ENCODE measurements at places on chromosomes 1 and 21.

DNA sequence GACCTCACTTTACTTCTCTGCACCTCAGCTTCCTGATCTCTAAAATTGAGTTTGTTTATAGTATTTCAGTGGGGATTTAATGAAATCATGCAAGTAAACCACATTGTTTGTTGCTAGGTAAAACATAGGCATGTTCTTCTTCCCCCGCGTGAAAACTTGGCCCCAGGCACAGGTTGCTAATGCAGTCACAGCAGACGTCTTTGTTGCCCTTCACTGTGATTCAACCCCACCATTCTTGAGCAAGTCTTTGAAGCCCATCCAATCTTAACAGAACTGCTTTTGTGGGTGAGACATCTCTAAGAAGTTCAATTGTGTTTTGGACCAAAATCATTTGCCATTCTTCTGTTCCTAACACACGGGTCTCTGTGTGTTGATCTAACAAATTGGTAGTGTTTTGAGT lies 185.5 kb downstream of the ZNF281 start:
- DNase-seq, result no peak

DNA sequence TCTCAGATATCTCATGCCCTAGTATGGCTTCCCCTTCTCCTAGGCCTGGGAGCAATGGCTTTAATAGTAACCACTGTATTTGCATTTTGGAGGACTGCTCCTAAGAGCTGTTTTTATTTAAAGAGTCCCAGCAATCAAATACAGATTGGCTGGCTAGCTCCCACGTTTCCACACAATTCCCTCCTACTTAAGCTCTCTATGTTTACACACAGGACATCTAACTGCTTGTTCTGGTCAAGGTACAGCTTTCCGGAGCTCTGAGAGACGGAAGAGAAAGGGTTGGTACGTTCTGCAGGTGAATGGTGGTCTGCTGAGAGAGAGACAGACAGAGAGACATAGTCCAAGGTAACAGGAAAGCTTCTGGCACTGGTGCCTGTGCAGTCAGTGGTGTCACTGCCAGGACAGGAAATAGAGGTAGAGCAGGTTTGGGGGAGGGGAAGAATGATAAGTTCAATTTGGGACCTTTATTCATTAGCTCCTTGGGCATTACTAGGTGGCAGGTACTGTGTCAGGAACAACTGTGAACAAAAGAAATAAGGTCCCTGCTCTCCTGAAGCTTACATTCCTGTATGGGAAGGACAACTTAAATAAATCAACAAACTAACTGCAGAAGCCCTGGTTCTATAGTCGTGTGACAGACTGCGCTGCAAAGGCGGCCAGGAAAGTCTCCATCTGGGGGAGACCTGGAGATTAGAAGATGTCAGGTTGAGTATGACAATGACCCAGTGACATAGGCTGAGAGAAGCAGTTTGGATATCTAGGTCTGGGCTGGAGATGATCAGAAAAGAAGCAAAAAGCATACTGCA lies 1.2 kb upstream of the SLC25A33 start:
- no peak for DNase-seq

DNA sequence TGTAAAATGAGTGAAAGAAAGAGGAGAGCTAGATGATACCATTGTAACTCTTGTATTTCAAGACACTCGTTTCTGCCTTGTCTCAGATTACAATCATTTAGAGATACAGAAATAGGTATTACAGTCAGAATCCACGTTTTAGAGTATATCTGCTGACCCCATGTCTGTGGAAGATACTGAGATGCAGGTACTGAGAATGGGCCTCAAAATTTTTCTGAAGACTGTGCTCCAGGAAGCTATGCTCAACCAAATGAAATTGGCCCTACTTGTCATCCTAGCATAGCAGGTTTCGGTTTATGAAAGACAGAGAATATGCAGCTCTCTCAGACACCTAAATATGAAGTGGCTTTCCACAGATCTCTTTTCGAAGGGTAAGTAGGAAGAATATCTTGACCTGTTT lies 6.0 kb upstream of the WARS2 start:
- no peak for DNase-seq

- DNase-seq, result no peak
Measured at GRCh38 chr1:2486558-2486957, 10.5 kb downstream of the PLCH2 start.

DNA sequence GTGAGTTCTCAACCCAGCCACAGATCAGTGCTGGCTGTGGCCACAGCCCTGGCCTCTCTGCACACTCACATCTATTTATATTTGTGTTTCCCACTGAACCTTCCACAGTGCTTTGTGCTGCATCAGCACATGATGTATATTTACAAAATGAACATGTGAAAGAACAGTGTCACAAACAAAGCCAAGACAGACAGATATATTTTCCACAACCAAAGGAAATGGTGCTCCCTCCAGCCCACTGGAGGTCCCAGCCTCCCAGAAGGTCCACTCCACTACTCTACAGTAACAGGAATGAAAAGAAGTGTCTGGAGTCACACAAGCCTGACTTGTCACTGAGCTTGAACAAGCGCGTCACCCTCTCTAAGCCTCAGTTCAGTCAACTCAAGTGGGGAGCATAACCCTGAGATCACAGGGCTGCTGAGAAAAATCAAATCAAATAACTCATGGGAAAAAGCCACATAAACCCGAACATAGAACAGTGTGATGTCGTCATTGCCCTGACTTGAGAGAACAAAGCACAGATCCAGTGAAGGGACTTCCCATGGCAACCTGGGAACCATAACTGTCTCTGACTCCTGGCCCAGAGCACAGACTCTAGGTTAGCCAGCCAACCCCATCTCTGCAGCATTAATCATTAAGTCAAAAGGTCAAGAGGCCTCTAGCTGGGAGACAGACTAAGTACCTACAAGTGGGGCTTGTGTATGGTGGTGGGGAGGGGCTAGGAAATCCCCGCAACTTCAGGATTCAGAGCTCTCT lies 121.2 kb downstream of the TRABD2B start:
- no peak for DNase-seq

GRCh38 chr1:8343044-8343443 lies 25.1 kb downstream of the SLC45A1 start:
- no peak for DNase-seq

- DNase-seq, result no peak
Measured at GRCh38 chr1:56080123-56080522, 499.2 kb downstream of the PLPP3 start.
